AG04450 (cell line): ENCODE measurements at places on chromosomes 2 and 18.

- DNase-seq, result no peak
These were observed 75.8 kb downstream of the GORASP2 start for GRCh38 chr2:171004833-171005232.

DNA sequence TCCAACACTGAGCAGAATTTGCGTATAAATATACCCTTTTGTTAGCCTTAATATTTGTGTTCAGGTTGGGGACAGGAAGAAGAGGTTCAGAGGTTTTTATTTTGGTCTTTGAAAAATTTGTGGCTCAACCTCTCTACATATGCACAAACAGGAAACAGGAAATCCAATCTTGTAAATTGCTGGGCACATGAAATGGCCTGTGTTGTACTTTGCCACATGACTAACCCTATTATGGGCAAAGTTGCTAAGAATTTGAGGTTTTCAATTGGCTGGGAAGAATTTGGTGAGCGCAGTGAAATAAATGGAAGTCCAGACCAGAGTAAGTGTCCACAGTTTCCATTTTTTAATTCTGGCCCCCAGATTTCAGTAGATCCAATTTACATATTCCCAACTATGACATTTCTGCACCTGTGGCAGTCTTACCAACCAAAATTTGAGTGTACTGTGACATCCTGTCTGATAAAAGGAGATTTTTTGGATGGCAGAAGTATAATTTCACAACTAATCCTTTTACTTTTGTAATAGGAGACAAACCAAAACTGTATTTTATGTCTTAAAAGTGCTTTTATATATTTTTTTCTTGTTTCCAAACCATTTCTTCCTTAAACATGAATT, 63.6 kb downstream of the COX7A2L start:
- no peak for DNase-seq

- no peak for DNase-seq
These were observed 136.3 kb downstream of the OLA1 start for GRCh38 chr2:174112073-174112472.

DNA sequence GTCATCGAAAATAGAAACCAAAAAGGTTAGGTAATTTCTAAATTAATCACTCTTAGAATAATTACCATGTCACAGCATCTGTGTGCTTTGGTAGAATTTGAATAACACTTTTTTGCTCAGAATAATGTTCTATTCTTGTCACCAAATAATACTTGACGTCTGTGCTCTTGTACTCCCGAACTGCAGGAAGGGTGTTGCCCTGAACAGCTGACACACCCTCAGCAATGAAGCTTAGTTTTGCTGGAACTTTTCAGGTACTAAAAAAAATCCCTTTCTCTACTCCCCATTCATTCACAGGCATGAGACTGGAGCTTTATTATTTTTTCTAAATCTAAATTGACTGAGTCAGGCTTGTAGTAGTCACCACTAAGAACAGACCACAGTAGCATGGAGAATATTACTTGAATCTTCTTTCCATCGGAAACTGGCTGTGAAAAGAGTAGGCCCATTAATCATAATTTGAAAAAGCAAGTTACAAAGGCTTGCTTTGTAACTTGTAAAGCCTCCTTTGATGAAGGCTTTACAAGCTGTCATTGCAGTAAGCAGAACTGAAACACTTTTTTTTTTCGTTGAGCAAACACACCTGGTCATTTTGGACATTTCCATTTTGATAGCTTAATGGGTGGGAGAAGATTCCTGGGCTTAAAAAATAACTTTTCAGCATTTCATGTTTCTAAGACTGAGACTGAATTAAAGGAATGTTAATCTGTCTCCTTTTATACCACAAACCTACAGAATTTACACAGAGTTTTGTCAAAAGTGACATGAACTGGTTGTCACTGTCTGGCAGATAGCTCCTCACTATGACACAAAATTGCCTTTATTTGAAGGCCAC, 70.3 kb upstream of the PELI1 start:
- no peak for DNase-seq

GRCh38 chr2:56985609-56986008, 801.8 kb downstream of the CCDC85A start:
- no peak for DNase-seq

GRCh38 chr2:66431274-66431642, 3.7 kb upstream of the MEIS1 start:
- no peak for DNase-seq

DNA sequence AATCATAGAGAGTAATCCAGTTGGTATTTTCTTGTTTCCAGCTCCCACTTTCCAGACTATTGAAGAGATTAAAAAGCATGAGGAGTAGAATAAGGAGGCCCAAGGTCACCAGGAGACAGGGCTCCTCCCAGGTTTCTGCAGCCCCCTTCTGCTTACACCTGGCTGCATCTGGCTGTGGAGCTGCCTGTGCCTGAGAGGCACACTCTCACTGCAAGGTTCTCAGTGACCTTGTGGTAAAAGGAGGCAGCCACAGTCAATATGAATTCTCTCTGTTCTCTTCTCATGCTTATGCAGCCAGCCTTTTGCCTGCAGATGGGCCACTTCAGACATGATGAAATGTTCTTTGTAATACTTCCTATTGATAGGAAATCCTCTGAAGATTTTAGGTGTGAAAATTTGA, 233.7 kb downstream of the MYO3B start:
- DNase-seq, result no peak
